ENCODE measurements at places on chromosomes 4 and X. TPM values are rescaled to one million over a fixed set of nuclear protein-coding genes. Genes with fewer than 3 reads are reported as not detected.

DNA sequence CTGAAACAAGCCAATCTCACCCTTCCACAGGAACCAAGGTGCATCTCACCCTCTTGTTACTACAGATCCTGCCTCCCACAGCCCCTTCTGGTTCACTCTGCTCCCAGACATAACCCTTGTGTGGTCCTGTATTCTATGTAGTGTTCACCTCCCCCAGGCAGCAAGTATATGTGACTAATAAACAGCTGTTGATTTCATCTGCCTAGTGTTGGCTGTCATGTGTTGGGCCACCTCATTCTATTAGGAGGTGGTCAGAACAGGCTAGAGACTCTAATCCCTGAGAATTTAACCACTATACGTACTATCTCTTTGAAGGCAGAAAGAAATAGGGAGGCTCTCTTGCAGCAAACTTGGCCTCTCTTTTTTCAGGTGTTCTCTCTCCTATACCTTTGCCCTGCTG, 134.3 kb upstream of the RPL34 start:
- DNase-seq = no peak

- DNase-seq = no peak
Measured at GRCh38 chr4:129080129-129080528, 13.2 kb downstream of the SCLT1 start.

- no peak for DNase-seq
Measured at GRCh38 chr4:26175006-26175786, 145.6 kb upstream of the RBPJ start.

DNA sequence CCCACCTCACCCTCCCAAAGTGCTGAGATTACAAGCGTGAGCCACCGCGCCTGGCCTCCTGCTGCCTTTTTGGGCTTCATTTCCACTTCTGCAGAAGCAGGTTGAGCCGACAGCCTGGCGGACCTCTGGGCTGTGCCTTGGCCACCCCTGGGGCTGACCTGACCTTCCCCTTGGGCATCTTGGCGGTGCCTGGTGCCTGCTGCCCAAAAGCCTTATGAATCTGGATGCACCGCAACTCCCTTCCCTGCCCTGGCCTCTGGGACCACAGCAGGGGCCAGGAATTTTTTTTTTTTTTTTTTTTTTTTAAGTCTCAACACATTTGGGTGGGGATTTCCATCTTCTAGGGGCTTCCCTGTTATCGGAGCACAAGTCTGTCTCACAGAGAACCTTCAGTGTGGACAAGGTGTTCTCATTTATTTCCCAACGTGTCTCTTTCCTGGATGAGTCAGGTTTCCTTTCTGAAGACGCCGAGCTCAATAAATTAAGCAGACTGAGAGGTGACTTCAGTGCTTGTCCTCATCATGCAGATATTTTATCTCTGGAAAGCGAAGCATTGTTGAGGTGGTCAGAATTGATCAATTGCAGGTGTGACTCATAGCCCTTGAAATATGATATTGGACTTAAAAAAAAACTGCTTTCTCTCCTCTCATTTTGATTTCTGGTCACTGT, 79.7 kb downstream of the SHROOM2 start:
- peak; percentile 50 for DNase-seq

GRCh38 chrX:150362599-150363481, at the start of gene MAMLD1:
Gene MAMLD1, plus strand, starts transcription at chrX:150363317. Its CDS starts 82,200 bp downstream, at chrX:150445517.
- DNase-seq = peak; percentile 90

DNA sequence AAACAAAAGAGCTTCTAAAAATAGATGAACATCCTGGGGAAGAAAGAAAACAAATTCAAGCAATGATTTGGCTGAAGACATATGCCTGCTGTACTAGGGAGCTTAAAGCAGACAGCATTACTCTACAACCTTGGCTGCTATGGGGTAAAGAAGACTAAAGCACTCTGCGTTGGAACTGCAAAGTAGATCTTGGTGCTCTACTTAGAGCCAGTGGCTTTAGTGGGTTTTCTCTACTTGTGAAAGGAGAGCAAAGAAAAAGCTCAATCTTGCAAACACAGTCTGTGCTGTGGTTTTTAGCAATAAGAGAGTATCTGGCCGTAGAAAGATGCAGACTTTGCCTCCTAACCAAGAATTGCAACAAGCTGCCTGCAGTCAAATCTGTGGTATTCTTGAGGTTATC, 334.7 kb upstream of the NDST3 start:
- DNase-seq = no peak

DNA sequence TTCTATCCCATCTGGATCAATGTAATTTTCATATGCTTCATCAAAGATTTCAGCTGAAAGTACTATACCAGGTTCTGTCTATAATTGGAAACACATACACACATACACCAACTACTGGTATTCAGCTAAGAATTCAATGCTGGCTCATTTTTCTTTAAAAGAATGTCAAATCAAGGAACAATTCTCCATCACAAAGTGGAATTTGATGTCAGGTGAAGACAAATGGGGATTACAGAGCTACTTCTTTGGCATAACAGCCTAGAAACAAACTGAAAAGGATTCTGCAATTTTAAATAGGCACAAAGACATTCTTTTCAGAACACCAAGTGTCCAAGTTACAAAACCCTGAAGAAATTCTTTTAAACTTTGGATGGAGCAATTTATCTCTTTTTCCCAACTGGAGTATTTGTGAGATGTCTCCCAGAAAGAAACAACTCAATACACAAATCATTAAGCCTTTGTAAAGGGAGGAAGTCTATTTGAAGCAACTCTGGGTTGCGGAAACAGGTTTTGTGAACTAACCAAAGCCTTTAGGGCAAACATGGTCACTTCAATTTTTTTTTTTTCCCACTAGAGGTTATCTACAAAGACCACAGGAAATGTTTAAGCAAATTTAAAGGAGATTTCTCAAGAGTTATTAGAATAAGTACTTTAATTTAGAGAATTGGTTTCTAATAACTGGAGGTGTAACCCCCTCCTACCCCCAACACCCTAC, 1.9 kb upstream of the FAM9C start:
- peak; percentile 35 for DNase-seq

Gene RTL9
- 0.39 TPM for total RNA-seq
